ENCODE measurements at places on chromosomes 2 and 18.
A peak's percentile ranks its signal among the peaks of the same experiment; 100 is the strongest.

GRCh38 chr18:69495338-69495737, 94.7 kb downstream of the DOK6 start:
- DNase-seq, result no peak

- no peak for DNase-seq
These were observed 23.9 kb downstream of the ME2 start for GRCh38 chr18:50902797-50903196.

DNA sequence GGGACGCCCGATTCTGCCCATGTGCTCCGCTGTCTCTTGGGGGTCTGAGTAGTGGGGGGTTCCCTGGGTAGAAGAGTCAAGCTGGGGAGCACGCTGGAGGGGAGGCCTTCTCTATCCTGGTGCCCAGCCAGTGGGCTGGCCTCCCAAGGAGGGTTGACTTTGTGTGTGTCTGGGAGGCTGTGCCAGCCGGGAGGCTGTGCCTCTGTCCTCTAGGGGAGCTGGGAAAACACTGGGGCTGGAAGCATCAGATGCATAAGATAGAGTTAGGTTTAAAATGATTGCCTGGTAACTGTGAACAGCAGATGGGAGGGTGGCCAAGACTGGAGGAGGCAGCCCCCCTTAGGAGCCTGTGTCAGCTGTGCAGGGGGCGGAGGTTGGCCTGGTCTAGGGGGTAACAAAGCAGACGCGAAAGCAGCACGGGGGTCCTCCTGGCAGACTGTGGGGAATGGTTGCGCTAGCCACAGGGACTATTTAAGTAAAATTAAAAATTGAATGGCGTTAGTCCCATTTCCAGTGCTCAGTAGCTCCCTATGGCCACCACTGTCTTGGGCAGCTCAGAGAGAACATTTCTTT, 1.3 kb downstream of the ING5 start:
- DNase-seq, result no peak

GRCh38 chr2:213995400-213996105, 415.3 kb upstream of the VWC2L start:
- no peak for DNase-seq

- no peak for DNase-seq
These were observed 262.6 kb upstream of the HS6ST1 start for GRCh38 chr2:128580988-128581848.

DNA sequence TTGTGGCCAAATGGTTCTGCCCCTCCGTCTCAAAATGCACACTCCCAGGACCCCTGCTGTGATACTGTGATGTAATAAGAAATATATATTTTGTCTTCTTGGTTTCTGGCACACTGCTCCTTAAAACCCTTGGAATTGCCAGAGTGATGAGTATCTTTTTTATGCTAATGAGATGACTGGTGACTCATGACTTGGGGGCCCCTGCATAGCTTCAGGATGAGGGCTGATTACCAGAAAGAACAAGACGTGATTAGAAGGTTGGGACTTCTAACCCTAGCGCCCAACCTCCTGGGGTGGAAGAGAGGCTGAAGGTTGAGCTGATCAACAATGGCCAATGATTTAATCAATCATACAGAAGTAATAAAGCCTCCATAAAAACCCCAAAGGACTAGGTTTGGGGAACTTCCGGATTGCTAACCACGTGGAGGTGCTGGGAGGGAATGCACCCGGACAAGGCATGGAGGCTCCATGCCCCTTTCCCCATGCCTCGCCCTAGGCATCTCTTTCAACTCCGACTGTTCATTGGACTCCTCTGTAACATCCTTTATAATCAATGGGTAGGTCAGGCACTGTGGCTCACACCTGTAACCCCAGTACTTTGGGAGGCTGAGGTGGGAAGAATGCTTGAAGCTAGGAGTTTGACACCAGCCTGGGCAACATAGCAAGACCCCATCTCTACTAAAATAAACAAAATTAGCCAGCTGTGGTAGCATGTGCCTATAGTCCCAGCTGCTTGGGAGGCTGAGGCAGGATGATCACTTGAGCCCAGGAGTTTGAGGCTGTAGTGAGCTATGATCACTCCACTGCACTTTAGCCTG, 89.1 kb downstream of the HS1BP3 start:
- peak; percentile 61 for DNase-seq

- no peak for DNase-seq
These were observed 37.5 kb downstream of the TBC1D8 start for GRCh38 chr2:101113441-101114267.

- no peak for DNase-seq
These were observed 198.9 kb downstream of the ACKR3 start for GRCh38 chr2:236768393-236769140.

DNA sequence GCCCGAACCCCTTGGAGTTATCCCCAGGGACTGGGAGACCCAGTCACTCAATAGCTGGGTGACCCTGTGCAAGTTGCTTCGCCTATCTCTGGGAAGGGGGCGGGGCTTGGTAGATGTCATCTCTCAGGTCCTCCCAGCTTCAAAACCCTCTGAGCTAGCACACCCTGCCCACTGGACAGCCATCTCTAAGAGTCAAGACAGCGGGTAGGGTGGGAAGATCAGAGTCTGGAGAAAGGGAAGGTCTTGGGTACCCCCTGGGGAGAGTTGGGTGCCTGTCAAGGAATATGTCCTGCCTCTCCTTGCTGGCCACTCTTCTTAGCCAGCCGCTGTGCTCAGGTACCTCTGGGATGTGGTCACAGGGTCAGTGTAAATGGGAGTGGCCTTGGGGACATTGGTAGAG, 8.0 kb downstream of the GLI2 start:
- DNase-seq, result no peak

DNA sequence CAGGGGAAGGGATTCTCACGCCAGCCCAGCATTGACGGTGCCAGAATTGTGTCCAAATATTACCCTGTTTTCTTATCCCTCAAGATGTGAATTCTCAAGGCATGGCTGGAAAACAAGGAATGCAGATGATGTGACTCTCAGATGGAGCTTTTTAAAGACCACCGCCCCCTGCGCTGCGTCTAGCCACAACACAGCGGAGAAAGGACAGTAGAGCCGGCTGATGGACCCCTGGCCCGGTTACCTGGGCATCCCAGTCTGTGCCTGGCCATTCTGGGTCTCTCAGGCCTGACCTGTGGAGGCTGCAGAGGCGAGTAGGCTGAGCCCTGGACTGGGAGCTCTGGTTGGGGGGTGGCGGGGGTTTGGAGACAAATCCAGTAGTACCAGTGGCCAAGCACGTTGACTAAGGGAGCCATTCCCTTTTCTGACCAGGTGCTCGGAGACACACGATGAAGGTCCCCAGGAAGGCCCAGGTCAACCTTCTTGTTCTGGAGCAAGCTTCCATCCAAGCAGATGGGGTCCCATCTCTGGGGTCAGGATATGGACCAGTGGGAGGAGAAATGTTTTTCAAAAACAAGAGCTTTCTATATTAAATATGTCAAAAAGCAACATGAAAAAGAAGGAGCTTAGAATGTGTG, 5.3 kb downstream of the CAPN13 start:
- DNase-seq, result no peak

- no peak for DNase-seq
These were observed 19.1 kb downstream of the LIMS1 start for GRCh38 chr2:108553209-108553919.

- no peak for DNase-seq
These were observed 70.8 kb downstream of the XIRP2 start for GRCh38 chr2:166958986-166959481.

DNA sequence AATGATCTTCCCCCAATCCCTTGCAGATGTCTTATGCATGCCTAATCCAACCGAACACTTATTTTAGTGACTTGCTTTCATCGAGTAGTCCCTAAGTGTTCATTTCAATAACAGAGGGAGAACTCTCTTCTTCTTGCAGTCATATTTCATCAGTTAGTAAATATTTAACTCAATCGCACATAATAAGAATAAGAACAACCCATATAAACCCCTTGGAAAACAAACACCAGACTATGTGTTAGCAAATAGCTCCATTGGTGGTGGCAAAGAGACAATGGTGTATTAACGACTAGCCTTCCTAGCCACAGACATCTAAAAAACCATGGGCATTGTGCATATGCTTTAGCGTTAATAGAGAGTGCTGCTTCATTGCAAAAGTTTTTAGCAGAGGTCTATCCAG, 725.8 kb downstream of the BCL11A start:
- DNase-seq, result no peak

DNA sequence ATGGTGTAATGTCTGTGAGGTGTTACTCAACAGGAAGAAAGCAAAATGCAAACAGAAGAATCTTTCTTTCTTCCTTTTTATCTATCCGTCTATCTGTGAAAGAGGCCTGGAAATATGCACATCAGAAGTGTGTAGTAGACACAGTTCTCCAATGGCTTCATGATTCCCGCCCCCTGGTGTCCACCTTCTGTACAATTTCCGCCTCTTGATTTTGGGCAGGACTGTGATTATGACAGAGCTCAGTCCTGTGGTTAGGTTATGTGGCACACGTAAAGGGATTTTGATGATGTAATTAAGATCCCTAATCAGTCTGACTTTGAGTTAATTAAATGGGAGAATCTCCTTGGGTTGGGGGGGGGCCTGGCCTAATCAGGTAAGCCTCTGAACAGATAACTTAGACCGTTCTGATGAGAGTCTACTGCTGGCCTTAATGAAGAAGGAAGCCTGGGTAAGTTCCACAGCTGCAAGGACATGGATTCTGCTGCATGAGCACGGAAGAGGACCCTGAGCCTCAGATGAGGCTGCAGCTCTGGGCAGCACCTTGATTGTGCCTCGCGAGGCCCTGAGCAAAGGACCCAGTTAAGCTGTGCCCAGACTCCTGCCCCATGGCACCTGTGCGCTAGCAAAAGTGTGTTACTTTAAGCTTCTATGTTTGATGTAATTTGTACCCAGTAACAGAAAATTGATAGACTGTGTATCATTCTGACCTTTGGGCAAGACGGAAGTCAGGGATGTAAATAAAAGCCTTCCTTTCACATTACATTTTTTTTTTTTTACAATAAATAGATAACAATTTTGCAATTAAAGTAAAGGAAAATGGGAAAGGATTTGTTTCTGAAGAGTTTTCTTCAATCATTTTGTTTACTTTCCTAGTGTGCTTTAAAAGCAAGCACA, 11.3 kb upstream of the KCNF1 start:
- peak; percentile 26 for DNase-seq

DNA sequence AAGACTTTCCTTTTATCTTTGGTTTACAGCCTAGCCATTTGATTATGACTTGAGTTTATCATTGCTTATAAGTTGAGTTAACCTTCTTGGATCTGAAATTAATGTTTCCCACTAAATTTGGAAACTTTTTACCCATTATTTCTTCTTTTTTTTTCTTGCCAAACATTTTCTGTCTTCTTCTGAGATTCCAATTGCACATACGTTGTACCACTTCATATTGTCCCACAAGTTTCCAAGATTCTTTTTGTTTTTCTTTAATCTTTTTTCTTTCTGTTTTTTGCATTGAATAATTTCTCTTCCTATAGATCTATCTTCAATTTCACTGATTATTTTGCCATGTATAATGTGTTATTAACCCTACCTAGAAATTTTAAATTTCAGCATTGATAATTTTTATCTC, 18.6 kb downstream of the LONRF2 start:
- no peak for DNase-seq

GRCh38 chr2:192124571-192124970, 70.2 kb downstream of the TMEFF2 start:
- no peak for DNase-seq

DNA sequence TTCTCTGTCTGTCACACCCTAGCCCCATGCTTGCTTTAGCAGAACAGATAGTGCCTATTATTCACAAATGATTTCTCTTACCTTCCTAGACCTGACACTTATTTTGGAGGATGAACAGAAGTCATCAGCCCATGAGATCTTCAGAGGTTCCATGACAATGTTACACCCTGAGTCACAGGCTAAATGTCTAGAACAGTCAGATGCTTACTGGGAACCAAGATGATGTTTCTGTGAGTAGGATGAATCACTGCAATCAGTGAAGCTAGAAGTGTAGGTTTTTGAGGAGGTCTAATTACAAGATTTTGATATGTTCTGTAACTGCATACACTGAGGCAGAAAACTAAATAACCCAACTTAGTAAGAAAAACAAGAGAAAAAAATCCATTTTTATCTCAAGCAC, 123.0 kb upstream of the THUMPD2 start:
- no peak for DNase-seq

- no peak for DNase-seq
These were observed 126.4 kb upstream of the MGAT5 start for GRCh38 chr2:134127496-134127895.

GRCh38 chr2:133886735-133887675, 318.7 kb upstream of the NCKAP5 start:
- peak; percentile 84 for DNase-seq

- peak; percentile 43 for DNase-seq
These were observed 88.4 kb upstream of the STK17B start for GRCh38 chr2:196259507-196260481.

DNA sequence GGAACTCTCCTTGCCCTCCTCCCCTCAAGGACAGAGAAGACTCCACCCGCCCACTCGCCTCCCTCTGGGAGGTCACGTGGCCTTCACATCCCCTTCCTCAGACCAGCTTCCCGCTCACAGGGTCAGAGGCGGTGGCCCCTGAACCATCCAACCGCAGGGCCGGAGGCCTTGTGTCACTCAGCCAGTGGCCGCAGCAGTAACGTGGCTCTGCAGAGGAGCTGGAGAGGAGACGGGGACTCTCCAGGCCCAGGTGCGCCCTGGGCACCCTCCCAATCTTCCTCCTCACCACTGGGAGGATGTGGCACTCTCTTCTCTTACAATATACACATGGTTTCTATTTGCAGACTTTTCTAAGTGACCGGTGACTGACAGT, 161.7 kb downstream of the TWIST2 start:
- DNase-seq, result no peak

GRCh38 chr2:122028371-122029100, 273.1 kb downstream of the TSN start:
- DNase-seq, result no peak

DNA sequence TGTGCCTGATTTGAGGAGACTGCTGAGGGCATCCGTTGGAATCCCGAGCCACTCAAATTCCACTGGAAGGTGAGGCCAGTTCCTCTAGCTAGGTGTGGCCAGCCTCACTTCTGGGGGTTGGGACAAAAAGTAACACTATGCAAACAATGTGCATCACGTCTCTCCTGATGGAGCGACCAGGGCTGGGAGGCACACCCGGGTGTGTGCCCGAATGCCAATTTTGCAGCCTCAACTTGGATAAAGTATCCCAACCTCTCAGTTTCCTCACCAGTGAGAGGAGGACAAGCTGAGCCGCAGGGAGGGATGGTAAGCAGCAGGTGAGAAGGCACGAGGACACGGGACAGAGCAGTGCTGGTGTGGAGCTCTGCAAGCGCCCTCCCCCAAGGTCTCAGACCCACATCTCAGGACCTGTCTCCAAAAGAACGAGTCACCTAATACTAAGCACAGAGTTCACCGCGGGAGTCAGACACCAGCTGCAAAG, 218.3 kb downstream of the HAUS1 start:
- no peak for DNase-seq

- no peak for DNase-seq
These were observed 11.2 kb downstream of the SAP130 start for GRCh38 chr2:128016620-128017019.
